ENCODE measurements at places on chromosomes 4 and X.
A peak's percentile ranks its signal among the peaks of the same experiment; 100 is the strongest.

- DNase-seq = no peak
Measured at GRCh38 chrX:40578039-40578695, 2.6 kb upstream of the ATP6AP2 start.

- DNase-seq = no peak
Measured at GRCh38 chrX:134520860-134521390, 61.0 kb downstream of the HPRT1 start.

DNA sequence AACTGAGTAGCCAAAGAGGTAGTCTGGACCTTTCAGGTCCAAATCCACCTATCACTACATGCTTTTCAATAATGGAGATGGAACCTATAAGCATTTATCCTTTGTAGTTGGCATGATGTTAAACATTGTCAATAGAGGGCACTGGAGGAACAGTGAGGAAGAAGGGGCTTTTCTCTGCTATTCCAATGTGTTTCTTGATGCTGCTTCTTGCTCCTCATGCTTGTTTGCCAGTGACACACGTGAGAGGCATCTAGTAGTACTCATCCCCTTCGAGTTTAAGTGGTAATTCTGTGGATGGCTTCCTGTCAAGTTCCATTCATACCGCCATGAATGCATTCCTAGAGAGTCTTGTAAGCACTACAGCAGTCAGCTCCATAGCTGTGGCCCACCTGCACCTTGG, 84.0 kb downstream of the NAA11 start:
- DNase-seq = no peak

GRCh38 chr4:2944091-2944482, 19.1 kb downstream of the NOP14 start:
- no peak for DNase-seq

DNA sequence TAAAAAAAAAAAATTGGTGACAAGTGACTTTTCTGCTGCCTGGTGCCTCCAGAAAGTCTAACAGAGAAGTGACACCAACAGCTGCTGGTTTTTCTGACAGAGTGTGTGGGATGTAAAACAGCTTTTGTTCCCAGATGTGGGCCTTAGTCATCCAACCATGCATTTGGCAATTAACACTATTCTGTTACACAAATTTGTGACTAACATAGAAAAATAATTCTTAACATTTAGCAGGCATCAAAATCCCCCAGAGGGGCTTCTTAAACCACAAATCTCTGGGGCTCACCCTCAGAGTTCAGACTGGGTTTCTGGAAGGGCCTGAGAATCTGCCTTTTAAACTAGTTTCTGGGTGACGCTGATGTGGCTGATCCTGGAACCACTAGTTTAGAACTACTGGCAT, 100.5 kb upstream of the PCDH7 start:
- no peak for DNase-seq

- no peak for DNase-seq
Measured at GRCh38 chr4:172692701-172693100, 475.9 kb upstream of the GALNT7 start.

- DNase-seq = no peak
Measured at GRCh38 chr4:57194068-57194611, 84.0 kb upstream of the IGFBP7 start.

GRCh38 chr4:38774181-38774955, 8.4 kb downstream of the TLR10 start:
- no peak for DNase-seq

- DNase-seq = no peak
Measured at GRCh38 chrX:74117962-74118902, 185.7 kb upstream of the ZCCHC13 start.

DNA sequence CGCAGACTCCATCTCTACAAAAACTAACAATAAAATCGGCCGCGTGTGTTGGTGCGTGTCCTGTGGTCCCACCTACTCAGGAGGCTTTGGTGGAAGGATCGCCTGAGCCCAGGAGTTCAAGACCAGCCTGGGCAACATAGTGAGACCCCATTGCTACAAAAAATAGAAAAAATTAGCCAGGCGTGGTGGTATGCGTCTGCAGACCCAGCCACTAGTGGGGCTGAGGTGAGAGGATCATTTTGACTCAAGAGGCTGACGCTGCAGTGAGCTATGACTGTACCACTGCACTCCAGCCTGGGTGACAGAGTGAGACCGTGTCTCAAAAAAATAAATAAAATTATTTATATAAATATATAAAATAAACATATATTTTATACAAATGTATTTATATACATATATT, 22.3 kb downstream of the ASMTL start:
- DNase-seq = no peak

DNA sequence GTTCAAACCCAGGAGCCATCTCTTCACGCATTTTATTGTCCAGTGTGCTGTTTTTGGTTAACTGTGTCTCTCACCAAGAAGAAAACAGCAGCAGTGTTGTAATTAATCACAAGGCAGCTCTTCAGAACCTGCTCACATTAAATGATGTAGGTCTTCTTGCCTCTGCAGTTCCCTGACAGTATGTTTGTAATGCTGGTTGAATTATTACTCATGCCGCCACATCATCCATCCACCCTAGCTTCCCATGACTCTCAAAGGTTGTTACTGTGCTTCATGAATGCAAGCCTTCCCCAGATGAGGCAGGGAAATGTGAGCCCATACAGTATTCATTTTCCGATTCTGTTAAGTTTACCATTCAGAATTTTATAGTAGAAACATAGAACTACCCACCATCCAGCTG, 17.4 kb downstream of the TLR10 start:
- DNase-seq = no peak

DNA sequence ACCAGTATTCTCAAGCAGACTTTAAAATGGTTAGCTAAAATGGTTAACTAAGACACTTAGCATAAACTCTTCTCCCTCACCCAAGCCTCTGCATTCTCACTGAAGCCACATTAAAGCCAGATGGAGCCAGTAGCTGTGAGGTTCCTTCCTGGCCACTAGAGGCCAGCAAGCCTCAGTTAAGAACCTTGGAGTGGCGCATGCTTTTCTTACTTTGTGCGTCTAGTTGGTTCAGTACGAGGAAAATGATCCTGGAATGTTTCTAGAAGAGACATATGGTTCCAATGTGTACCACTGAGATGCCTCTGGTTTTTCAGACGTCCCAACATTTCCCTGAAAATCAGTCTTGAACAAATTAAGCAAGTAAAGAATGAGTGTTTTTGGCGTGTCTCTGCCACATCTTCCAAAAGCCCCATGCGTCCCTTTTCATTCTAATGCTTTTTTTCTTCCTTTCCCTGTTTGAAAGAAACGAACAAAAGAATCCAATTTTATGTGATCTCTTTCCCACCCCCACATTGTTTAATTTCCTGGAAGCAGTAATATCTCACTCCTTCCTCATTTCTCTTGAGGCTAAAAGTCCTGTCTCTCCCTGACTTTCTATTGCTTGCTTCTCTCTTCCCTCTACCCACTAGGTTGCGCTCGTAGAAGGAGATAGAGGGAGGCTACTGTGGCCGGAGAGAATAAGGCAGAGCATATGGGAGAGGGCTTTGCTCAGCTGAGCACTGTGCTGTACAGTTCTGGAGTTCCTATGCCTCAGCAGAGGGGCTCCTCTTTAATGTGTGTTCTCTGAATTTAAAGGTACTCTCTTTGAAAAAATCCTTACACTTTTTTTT, 82.9 kb upstream of the TAB3 start:
- DNase-seq = peak; percentile 10

GRCh38 chrX:103396186-103396585, 19.8 kb downstream of the BEX3 start:
- no peak for DNase-seq

GRCh38 chr4:152539556-152540292, 3.8 kb upstream of the FBXW7 start:
- DNase-seq = no peak

GRCh38 chrX:53644751-53645150, 41.8 kb downstream of the HUWE1 start:
- DNase-seq = no peak

- no peak for DNase-seq
Measured at GRCh38 chr4:188341428-188341827, 202.2 kb downstream of the TRIML1 start.

DNA sequence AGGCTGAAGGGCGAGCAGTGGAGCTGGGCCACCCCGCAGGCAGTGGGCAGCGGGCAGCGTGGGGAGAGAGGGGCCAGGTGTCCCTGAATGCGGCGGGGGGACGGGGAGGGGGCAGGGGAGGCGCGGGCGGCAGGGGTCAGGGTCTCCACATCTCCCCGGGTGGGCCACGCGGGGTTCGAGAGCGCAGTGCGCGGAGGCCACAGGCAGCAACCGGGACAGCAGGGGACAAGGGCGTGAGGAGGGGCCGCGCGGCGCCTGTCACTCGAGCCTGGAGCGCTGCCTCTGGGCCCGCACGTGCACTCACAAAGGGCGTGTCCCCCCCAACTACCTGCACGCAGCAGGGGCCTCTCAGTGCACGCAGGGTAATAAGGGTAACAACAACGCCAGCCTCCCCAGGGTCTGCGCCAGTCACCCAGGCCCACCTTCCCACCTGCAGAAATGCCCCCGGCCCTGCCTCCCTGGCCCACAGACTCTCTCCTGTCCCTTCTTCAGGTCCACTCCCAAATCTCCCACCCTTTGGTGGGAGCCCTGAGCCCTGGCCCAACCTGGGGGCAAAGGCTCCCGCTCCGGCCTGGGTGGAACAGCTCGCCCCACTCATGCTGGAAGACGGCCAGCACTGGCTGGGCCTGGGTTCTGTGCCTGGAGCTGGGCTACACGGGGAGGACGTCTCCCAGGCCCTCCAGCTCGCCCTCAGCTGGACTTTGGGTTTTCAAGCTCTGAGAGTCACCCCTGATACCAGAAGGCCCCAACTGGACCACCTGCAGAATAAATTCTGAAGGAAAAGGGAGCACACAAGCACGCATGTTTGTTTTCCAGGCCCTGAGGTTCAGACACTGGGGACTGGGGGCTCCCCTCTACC, 53.2 kb downstream of the ZFYVE28 start:
- DNase-seq = no peak

DNA sequence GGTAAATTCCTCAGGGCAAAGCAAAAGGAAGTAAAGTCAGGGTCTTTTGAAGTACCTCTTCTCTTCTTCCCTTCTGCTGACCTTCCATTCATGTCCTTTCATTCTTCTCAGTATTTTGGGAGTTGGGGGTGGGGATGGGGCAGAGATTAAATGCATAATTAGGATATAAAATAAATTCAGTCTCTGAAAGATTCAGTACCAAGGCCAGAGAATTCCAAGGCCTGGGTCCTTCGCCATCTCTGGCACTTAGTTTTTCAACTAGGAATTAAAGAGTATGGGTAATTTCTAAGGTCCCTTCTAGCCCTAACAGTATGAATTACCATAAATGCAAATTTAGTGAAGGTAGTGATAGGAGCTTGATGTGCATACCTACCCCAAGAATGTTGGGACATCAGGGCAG, 47.9 kb downstream of the TEX13B start:
- DNase-seq = no peak

DNA sequence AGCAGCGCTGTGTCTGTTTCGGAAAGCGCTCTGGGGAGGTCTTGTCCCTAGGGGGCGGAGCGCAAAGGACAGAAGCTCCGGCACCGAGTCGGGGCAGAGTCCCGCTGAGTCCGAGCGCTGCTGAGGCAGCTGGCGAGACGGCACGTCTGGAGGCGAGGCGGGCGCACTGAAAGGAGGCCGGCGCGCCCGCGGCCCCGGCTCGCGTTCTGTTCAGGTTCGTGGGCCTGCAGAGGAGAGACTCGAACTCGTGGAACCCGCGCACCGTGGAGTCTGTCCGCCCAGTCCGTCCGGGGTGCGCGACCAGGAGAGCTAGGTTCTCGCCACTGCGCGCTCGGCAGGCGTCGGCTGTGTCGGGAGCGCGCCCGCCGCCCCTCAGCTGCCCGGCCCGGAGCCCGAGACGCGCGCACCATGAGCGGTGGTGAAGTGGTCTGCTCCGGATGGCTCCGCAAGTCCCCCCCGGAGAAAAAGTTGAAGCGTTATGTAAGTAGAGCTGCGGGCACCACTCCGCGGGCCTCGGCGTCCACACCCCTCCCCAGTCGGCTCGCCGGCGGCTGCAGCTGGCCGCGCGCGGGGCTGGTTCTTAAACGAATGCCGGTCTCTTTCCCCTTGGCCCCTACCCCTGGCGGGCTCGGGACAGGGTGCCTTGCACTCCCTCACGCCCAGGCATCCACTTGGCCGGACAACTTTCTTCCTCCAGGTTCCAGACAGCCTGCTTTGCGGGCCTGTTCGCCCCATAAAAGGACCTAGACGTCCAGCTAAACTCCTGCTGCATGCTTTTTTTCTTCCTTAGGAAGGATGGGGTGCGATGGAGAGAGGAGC, at the start of gene GAB1:
TSS of gene GAB1 (plus strand) at position 96 of the 819 bp plus-strand sequence. CDS start at position 409, 313 bp downstream.
- DNase-seq = peak; percentile 19

- DNase-seq = no peak
Measured at GRCh38 chr4:24794480-24794879, 893 bp upstream of the SOD3 start.

Measured in germinal center (tissue), 1 donor.